ENCODE measurements at places on chromosomes 5 and 9.
A peak's percentile ranks its signal among the peaks of the same experiment; 100 is the strongest.

GRCh38 chr5:83721953-83722901, 1.6 kb upstream of the HAPLN1 start:
- no peaks in the 10 kb centered on the region for H3K36me3 ChIP-seq
- no peak overlapping the region for H3K4me3 ChIP-seq
- H3K27me3 ChIP-seq = peaks cover 51% of the 10 kb centered on the region
- no peak overlapping the region for H3K27ac ChIP-seq
- peaks cover 10% of the 10 kb centered on the region for H3K4me1 ChIP-seq

GRCh38 chr5:136157514-136157913, 24.9 kb downstream of the SMAD5 start:
- H3K27me3 ChIP-seq = no peaks in the 10 kb centered on the region
- no peak overlapping the region for H3K4me3 ChIP-seq
- H3K27ac ChIP-seq = no peak overlapping the region
- DNase-seq = no peak
- peaks cover 75% of the 10 kb centered on the region for H3K36me3 ChIP-seq
- H3K4me1 ChIP-seq = no peaks in the 10 kb centered on the region

DNA sequence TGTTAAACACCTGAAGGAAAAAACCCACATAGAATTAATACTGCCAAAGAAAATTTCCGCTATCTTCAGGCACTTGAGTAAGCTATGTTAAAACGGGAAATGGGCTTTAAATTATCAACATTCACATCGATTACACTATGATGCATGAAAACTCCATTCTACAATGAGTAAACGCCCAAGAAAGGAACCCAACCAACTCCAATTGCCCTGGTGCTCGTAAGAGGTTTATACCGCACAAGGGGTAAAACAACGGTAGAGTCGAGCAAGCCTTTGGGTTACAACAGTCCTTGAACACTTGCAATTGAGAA, 1.0 kb downstream of the AGTPBP1 start:
- no peaks in the 10 kb centered on the region for H3K27me3 ChIP-seq
- peak overlapping the region; percentile 95 for H3K4me3 ChIP-seq
- no peak for DNase-seq
- no peaks in the 10 kb centered on the region for H3K36me3 ChIP-seq

- no peak overlapping the region for H3K4me3 ChIP-seq
- no peak for DNase-seq
- H3K27ac ChIP-seq = no peak overlapping the region
- no peaks in the 10 kb centered on the region for H3K36me3 ChIP-seq
Measured at GRCh38 chr5:91341154-91341553, 42.0 kb downstream of the ARRDC3 start.

DNA sequence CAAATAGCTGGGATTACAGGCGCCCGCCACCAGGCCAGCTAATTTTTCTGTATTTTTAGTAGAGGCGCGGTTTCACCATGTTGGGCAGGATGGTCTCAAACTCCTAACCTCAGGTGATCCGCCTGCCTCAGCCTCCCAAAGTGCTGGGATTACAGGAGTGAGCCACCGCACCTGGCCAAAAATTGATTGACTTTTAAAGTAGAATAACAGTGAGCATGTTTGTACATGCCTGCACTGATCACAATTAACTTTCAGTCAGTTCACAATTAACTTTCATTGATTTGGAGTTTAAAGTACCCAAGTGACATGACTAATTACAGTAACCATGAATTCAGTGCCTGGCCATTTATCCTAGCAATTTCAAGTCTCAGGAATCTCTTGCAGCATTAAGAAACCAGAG, 61.3 kb downstream of the ANKH start:
- H3K4me3 ChIP-seq = peak overlapping the region; percentile 8
- no peak for DNase-seq
- peaks cover 22% of the 10 kb centered on the region for H3K4me1 ChIP-seq
- no peaks in the 10 kb centered on the region for H3K36me3 ChIP-seq

DNA sequence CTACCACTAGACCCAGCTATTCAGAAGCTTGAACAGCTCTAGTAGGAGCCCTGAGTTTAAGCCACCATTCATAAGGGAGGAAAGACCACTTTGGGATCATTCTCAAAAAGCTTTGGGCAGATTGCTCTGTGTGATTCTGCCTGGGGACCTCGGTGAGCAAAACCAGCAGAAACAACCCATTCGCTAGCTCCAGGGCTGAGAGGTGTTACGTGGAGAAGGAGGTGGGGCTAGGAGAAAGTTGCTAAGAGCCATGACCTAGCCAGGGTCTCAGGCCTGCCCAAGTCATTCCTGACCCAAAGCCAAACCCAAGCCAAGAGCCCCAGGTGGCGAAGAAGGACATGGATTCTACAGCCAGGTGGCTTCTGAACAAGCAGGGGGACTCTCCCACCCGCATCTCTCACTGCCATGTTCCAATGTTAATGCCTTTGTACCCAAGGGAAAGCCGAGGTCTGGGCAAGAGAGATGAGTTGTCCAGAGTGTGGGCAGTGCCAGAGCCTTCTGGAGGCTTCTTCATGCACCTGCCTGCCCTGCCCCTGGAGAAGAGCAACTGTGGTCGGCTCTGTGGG, 4.0 kb upstream of the BARHL1 start:
- peaks cover 6% of the 10 kb centered on the region for H3K4me1 ChIP-seq
- DNase-seq = no peak
- H3K27ac ChIP-seq = no peak overlapping the region

GRCh38 chr5:120769312-120769872, 305.3 kb downstream of the PRR16 start:
- no peaks in the 10 kb centered on the region for H3K27me3 ChIP-seq
- peaks cover 5% of the 10 kb centered on the region for H3K4me1 ChIP-seq
- DNase-seq = no peak
- no peak overlapping the region for H3K27ac ChIP-seq
- no peak overlapping the region for H3K4me3 ChIP-seq

GRCh38 chr9:81591791-81592190, 97.6 kb downstream of the TLE1 start:
- no peak overlapping the region for H3K27ac ChIP-seq
- H3K36me3 ChIP-seq = no peaks in the 10 kb centered on the region
- H3K4me3 ChIP-seq = no peak overlapping the region
- DNase-seq = no peak

GRCh38 chr5:69468631-69469030, 24.0 kb upstream of the OCLN start:
- no peak overlapping the region for H3K4me3 ChIP-seq
- no peak overlapping the region for H3K27ac ChIP-seq
- no peaks in the 10 kb centered on the region for H3K27me3 ChIP-seq

GRCh38 chr9:76452839-76453238, 6.1 kb upstream of the GCNT1 start:
- no peaks in the 10 kb centered on the region for H3K36me3 ChIP-seq
- no peak overlapping the region for H3K4me3 ChIP-seq
- no peak for DNase-seq
- H3K27me3 ChIP-seq = no peaks in the 10 kb centered on the region
- H3K4me1 ChIP-seq = peaks cover 21% of the 10 kb centered on the region
